ENCODE measurements at places on chromosomes 11 and 22.
A peak's percentile ranks its signal among the peaks of the same experiment; 100 is the strongest.

DNA sequence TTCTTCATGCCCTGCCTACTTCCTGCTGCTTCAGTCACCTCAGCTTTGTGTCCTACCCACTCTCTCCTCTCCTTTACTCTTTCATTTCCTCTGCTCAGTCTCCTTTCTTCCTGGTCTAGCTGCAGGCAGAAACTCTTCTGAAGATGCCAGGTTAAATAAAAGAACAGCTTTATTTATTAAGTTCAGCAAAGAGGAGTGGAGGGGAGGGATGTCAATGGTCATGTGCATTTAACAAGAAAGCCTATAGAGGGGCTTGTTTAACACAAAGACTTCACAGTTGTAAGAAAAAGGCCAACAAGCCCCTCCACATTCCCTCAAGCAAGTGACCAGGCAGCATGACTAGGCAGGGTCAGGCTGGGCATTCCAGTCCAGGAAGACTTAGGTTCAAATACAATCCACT, 609.2 kb downstream of the INSC start:
- DNase-seq = no peak

DNA sequence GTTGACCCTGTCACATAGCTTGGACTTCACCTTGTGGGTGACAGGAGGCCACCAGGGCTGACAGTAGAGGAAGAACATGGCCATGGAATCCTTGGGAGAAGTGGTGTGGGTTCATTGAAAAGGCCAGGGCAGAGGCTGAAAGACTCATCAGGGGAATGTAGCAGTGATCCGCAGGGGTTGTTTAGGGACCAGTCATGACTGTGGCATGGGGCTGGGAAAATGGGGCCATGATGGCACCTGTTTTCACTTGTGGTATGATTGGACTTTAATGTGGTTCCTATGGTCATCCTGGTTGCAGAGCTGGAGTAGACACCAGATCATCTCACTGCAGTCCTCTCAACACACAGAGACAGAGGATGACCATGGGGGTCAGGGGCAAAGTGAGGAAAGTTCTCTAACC, 66.7 kb upstream of the MYEOV start:
- DNase-seq = no peak

- no peak for DNase-seq
Observed at GRCh38 chr11:1755692-1756561, 5.5 kb upstream of the IFITM10 start.

DNA sequence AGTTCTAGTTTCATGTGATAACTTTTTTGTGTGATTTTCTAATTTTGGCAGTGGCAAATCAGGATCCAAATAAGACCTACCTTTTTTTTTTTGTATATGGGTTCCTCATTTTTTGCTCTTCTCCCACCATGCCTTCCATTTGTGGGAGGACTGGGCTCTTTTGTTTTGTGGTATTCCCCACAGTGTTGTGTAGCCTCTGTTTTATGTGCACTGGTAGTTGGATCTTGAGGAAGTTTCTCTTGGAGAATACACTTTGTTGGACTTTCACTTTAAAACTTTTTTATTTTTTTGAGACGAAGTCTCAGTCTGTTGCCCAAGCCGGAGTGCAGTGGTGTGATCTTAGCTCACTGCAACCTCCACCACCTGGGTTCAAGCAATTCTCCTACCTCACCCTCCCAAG, 39.7 kb downstream of the PPP6R3 start:
- DNase-seq = no peak

GRCh38 chr22:39661842-39662685, 91.5 kb downstream of the CACNA1I start:
- DNase-seq = peak; percentile 68

- no peak for DNase-seq
Observed at GRCh38 chr11:17369094-17369493, 17.5 kb downstream of the NCR3LG1 start.

DNA sequence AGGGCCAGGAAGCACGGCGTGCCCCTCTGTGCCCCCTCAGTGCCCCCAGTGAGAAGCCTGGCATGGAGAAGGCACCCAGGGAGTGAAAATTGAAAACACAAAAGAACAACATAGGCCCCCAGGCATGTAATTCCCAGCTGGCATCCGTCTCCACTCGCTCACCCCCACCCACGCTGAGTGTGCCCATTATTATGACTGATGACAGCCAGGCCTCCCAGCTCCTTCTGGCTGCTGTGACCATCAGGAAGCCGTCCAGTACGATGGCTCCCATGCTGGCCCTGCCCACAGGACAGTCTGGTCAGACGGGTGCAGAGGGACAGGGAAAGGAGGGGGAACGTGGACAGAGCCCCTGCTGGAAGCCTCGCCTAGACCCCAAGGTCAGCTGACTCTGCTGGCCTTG, 30.1 kb downstream of the ELFN2 start:
- DNase-seq = no peak

DNA sequence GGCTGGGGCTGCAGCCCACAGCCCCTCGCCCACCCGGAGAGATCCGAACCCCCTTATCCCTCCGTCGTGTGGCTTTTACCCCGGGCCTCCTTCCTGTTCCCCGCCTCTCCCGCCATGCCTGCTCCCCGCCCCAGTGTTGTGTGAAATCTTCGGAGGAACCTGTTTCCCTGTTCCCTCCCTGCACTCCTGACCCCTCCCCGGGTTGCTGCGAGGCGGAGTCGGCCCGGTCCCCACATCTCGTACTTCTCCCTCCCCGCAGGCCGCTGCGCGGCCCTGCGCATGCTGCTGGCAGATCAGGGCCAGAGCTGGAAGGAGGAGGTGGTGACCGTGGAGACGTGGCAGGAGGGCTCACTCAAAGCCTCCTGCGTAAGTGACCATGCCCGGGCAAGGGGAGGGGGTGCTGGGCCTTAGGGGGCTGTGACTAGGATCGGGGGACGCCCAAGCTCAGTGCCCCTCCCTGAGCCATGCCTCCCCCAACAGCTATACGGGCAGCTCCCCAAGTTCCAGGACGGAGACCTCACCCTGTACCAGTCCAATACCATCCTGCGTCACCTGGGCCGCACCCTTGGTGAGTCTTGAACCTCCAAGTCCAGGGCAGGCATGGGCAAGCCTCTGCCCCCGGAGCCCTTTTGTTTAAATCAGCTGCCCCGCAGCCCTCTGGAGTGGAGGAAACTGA, 731 bp downstream of the GSTP1 start:
- no peak for DNase-seq

DNA sequence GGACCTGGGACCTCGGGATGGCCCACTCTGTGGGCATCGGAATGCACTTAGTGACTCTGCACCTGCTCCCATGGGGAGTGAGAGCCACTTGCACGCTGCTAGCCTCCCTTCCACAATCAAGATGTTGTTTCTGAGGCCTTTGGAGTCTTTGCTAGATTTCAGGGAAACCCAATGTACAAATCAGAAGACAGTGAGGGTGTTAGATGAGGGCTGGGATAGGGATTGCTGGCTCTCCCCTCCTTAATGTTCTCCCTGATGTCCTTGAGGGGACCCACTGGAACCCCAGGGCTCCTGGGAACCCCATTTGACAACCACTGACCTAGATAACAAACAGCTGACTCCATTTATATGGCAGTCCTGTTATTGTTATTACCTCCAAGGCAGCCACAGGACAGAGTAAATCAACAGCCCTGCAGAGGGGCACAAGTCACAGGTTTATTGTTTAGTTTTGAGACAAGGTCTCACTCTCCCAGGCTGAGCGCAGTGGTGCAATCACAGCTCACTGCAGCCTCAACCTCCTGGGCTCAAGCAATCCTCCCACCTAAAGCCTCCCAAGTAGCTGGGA, 31.3 kb upstream of the COMT start:
- DNase-seq = no peak

GRCh38 chr11:134573857-134574256, 161.8 kb upstream of the B3GAT1 start:
- no peak for DNase-seq

DNA sequence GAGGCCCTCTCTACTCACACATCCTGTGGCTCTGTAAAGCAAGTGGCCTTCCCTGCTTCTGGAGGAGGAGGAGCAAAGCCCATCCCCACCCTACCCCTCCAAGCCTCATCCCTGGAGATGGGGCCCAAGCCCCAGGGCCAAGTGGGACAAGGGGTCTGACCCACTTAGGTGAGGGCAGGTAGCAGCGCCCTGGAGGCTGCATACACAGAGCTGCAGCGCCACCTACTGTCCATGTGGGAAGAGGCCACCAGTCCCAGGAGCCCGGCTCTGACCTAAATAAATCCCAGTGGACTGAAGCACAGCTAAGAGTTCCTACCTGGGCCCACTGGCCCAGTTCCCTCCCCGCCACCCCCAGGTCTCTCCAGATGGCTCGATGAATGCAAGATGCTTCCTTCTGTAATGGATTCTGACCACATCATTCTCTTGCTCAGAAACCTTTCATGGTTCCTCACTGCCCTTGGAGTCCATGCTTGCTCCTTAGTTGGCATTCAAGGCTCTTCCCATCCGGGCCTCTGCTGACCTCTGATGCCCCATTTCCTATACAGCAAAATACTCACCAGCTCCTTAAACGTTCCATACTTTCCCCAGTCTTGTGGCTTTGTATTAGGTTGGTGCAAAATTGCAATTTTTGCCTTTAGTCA, 62.1 kb downstream of the THAP12 start:
- DNase-seq = peak; percentile 79

DNA sequence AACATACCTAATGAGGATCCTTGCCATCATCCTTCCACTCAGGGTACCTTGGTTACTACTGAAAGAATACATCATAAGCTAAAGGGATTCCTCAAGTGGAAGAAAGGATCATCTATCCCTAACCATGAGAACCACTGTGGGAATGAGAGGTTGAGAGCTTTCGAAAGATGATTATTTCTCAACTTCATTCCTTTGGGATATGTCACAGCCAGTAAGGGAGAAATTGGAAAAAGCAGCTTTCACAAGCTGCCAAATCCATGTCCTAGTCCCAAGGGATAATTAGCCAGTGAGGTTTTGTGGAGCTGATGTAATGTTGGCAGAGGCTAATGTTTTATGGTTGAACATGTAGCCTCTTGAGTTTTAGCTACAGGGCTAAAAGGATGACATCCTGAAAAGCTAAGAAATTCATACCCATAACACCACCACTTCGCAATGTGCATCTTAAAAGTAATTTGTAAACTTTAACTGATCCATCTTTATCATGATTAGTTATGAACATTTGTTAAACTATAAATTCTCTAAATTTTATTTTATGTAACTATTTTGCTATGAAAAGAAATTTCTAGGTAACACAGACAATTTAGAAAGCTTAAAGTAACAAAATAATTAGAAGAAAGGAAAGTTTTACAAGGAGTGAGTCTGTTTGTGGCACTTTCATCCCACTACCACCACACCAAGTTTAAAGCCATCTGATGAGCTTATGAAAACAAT, 123.9 kb downstream of the MRTFA start:
- DNase-seq = no peak

DNA sequence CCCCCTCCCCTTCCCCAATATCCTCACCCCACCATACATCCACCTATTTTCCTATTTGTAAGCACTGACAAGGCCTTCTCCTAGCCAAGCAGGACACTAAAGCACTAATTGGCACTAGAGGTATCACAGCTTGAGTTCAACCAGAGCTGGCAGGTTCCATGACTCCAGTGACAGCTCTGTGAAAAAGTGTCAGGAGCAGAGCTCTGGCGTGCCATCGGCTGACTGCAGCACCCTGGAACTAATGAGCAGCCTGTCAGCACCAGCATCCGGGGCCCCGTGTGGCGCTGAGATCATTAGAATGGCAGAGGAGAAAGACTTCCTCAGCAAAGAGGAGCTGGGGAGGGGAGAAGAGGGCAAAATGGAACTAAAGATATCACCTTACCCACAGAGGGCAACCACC, 847.4 kb downstream of the NTM start:
- DNase-seq = no peak

GRCh38 chr11:66315921-66316811, 678 bp downstream of the CD248 start:
- DNase-seq = no peak

GRCh38 chr22:31206896-31207687, 5.0 kb upstream of the LIMK2 start:
- DNase-seq = no peak

DNA sequence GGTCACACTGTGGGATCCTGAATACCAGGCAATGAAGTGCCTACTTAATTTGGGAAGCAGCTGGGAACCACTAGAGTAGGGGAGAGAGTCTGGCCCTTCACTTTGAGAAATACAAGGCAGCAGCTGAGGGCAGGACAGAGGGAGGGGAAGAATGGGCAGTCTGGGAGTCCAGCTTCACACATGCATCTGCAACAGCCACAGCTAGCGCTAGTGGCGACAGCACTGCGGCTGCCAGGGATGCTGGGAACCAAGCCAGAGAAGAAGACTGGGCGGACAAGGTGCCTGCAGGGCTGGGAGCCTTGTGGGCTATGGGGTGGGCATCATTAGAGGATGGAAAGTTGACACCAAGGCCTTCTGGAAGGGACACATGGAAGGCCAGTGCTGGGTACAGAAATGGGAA, 15.8 kb downstream of the SCUBE2 start:
- no peak for DNase-seq

- no peak for DNase-seq
Observed at GRCh38 chr11:75442161-75442885, 9.3 kb upstream of the KLHL35 start.

- peak; percentile 39 for DNase-seq
Observed at GRCh38 chr11:75031771-75032549, 43.2 kb downstream of the NEU3 start.

- DNase-seq = no peak
Observed at GRCh38 chr11:28584992-28585391, 476.8 kb downstream of the METTL15 start.
